ENCODE measurements at places on chromosomes 12 and 14.

DNA sequence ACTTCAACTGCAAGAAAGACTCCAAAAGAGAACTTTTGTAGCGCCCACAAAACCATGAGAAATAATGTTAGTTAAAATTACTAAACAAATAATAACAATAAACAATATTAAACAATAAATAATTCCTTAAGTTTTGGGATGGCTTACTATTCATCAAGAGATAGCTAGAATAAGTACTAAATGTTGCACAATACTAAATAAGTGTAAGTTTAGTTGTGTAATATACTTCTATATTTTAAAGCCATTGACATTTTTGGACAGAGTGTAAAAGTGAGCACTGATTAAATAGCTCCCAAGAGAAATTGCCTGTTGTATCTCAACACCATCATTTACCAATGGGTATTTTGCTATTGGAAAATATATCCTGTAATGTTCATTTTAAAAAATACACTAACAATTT lies 166.7 kb downstream of the ALG10 start:
- DNase-seq = no peak

GRCh38 chr12:129776977-129777667 lies 126.7 kb downstream of the TMEM132D start:
- DNase-seq = no peak

GRCh38 chr14:52299692-52300278 lies 14.3 kb upstream of the PTGER2 start:
- DNase-seq = peak; percentile 73

GRCh38 chr14:61503167-61503801 lies 181.9 kb downstream of the PRKCH start:
- no peak for DNase-seq
